DMS 273 treated with DMSO at 0.1 percent for 48 hours (cell line): ENCODE measurements at places on chromosomes 7 and 10.

DNA sequence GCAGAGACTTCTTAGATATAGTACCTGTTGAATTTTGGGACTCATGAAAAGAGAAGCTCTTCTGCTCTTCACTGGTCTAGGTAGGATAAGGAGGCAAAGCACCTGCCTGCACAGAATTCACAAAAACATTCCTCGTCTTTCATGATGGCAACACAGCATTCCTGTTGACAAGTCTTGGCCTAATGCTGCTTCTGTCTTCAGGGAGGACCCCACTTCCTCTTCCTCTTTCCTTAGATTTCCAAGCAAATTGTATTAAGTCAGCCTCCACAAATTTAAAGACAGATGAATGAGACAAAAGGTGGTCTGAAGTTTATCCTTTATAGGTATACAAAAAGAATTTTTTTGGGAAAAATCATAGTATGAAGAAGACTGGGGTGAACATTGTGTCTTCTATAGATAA lies 64.9 kb downstream of the DNAJB9 start:
- no peak for DNase-seq

- DNase-seq: no peak
Observed at GRCh38 chr10:111295788-111296187, 219.0 kb downstream of the ADRA2A start.

DNA sequence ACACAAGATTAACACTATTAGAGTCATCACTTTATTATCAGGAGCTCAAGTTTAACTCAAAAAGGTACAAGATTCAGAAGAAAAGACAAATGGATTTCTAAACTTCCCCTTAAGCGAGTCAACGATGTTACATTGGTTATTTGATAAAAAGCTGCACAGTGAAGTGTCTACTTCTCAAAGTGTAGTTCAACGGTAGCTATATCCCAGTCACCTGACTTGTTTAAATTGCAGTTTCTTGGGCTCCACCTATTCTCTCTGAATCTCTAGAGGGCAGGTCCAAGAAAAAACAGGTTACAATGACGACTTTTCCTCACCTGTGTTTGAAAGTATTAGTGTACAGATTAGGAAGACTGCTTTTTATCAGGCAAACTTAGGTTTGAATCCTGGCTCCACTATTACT lies 16.6 kb downstream of the MINDY3 start:
- DNase-seq: no peak

GRCh38 chr10:87817609-87818504 lies at the start of gene ATAD1:
ATAD1 (minus strand) TSS chr10:87818226; CDS start chr10:87814599, 3,627 bp downstream.
- DNase-seq: peak; percentile 61

DNA sequence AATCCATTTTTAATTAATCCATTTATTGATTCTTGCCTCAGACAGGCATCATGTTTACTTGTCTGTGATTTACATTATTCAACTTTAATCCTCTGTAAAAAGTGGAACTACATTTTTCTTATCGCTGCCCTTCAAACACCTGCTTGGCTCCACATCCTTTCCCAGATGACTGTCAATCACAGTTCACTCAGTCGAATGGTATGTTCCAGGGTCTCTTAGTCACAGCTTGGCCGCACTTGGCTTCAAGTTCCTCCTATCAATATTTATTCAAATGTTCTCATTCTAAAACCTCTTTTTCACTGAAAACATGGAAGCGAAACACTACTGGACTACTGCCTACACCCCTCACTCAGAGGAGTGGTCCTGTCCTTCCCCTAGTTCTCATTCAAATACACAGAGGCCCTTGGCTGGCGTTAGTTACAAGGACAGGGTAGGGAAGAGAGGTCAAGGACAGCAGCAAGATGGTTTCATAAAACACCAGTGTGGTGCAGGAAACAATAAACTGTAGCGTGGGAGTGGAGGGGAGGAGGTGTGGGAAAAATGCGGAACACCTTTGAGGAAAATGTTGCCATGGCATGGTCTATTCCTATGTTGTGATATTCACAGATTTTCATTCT lies 143.2 kb downstream of the USP6NL start:
- DNase-seq: no peak

GRCh38 chr7:8386926-8387550 lies 46.4 kb upstream of the NXPH1 start:
- DNase-seq: no peak

DNA sequence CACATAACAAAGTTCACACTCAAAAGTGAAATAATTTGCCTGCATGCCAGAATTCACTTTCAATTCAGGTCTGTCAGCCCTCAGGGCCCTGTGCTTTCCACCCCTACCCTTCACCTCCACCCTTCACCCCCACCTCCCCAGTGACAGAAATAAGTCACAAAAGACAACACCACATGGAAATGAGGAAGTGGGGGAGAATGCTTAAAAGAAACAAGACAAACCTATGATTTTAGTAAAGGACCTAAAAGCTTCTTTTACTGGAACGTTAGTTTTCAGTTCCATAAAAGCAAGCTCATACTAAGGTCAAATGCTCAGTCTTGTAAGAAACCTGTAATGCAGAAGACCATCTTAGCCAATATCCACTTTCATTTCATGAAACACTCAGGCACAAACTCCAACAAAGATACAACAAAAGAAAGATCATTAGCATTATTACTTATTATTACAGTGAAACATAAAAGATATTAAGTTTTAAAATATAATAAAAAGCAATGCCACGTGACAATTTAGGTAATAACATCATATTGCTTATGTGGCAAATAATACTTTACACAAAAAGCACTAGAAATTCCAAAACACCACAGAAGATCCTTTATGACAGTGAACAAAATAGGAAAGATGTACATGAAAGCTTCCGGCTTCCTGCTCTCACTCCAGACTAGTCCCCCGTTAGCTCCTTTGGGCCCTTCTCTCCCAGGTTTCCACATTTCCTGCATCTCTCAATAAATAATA lies 112.1 kb downstream of the LMBR1 start:
- no peak for DNase-seq

GRCh38 chr7:101586078-101586905 lies 42.8 kb downstream of the MYL10 start:
- DNase-seq: no peak
